ENCODE measurements at places on chromosomes 2 and 18.

- no peak for DNase-seq
These were observed 33.8 kb upstream of the TMEM247 start for GRCh38 chr2:46445556-46445955.

DNA sequence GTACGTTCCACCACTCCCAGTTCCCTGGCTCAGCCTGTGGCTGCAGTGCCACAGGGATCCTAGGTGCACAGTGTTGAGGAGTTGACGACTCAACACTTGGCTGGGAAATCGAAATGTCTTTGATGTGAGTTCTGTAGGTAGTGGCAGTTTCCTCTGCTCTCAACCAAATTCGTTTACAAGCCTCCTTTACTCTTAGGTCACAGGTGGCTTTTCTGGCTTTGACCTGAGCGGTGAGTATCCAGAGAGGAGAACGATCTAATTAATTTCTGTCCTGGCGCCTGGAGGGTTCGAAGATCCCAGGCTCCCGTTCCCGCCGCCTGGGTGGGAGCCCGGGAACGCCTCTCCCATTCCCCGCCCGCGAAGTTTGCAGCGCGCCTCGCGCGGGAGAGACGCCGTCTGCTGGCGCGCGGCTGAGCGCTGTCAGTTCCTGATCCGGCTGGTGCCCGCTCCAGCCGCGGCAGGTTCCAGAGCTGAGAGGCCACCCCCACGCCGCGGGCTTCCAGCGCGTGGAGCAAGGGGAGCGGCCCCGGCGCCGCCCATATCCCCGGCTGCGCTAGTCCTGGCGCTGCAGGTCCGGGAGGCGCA lies at the start of gene LAMA3:
TSS of gene LAMA3 (plus strand) at position 423 of the 585 bp plus-strand sequence. CDS start 231 bp downstream, outside the sequence.
- no peak for DNase-seq

GRCh38 chr2:159713631-159714246 lies 1.4 kb downstream of the MARCHF7 start:
- no peak for DNase-seq

DNA sequence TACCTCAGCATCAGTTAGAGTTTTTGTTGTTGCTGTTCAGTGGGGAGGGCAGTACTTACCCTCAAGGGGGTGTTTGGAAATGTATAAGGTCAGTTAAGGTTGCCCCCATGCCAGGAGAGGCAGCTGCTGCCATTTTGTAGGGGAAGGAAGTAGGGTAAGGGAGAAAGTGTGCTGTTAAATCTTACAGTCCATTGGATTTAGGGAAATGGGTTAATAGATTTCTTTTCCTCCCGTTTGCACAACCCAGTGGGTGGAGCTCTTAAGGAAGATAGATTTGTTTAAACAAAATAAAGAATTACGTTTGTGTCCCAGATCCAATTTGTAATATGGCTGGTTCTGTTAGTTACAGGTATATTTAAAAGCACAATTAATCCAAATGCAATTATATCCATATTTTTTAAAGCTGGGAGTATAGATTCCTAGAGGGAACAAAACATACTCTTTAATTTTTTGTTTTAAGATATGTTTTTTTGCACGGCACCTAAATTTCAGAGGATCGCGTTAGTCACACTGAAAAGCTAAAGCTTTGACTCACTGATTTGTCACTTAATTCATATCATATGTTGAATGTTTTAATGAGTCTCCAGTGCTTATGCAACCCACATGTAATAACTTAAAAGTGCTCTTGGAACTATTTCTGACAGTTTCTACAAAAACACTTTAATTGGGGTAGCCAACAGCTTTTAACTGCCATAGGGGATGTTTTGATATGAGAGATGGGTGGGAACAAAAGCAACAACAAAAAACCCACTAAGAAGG lies 9.0 kb upstream of the CWC22 start:
- no peak for DNase-seq

DNA sequence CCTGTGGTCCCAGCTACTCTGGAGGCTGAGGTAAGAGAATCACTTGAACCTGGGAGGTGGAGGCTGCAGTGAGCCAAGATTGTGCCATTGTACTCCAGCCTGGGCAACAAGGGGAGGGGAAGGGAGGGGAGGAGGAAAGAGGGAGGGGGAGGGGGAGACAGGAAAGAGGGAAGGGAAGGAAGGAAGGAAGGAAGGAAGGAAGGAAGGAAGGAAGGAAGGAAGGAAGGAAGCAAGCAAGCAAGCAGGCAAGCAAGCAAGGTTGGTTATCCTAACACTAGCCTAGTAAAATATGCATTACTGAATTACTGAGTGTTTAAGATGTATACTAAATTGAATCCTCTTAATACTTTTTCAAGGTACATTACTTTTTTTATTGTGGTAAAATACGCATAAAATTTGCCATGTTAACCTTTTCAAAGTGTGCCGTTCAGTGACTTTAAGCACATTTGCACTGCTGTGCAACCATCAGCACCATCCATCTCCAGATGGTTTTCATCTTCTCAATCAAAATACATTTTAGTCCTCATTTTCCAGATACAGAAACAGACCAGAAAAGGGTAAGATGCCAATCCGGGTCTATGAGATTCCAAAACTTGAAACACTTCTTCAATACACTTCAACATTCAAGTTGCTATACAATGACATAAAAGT lies 28.9 kb downstream of the NCKAP1 start:
- DNase-seq: no peak

GRCh38 chr2:17311771-17312511 lies 206.3 kb downstream of the RAD51AP2 start:
- DNase-seq: no peak

DNA sequence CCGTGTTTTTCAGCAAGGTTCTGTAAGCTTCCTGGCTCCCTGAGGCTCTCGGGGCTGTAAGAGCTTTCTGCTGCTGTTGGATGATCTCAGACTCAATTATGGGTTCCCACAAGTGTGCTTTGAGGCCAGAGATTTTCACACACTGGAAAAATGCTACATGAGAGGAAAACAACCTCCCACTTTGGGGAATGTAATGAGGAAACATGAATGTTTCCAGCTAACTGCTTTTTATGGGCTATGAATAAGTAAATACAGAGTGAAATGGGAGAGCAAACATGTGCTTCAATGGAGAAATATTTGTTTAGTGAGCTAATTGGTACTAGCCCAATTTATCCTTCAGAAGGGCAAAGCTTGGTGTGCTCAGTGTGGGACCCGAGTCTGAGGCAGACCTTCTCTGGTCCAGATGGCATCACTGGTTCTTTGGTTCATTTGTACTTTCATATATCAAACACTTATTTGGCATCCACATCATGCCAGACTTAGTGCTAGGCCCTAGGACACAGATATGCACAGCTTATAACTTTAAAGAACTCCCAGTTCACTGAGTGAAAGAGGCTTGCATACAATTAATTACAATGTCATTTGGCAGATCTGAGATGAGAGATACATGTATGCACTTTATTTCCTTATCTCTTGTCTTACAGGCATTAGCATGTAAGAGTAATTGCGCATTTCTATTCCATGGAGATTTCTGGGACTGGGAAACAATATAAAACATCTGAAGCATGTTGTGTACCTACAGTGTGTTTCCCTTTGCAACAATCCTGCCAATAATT lies 248.8 kb downstream of the RDH14 start:
- no peak for DNase-seq

- no peak for DNase-seq
These were observed 346.1 kb downstream of the CYP26B1 start for GRCh38 chr2:71801556-71801955.

DNA sequence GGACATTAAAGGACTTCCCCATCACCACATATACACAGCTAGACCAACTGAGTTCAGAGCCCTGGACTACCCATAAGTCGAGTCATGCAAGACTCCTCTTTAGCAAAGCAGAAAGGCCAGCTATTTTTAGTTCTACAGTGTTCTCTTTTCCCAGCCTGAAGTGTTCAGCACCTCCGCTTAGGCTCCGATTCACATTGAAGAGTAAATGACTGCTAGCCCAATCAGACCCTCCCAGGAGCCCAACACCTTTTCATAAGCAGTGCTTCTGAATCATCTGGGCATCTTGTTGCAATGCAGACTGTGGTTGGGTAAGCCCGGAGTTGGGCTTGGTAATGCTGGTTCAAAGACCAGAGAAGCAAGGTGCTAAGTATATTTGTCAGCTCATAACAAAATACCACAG lies 138.6 kb upstream of the MSH6 start:
- DNase-seq: no peak

DNA sequence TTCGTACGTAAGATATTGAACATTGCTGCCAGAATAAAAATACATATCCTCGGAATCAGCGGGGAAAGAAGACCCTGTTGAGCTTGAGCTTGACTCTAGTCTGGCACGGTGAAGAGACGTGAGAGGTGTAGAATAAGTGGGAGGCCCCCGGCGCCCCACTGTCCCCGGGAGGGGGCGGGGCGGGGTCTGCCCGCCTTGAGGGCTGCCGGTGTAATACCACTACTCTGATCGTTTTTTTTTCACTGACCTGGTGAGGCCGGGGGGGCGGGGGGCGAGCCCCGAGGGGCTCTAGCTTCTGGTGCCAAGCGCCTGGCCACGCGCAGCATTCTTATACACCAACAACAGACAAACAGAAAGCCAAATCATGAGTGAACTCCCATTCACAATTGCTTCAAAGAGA lies 324.0 kb upstream of the REG3G start:
- no peak for DNase-seq

- DNase-seq: no peak
These were observed 484 bp downstream of the AFF3 start for GRCh38 chr2:100141906-100142305.

GRCh38 chr2:57429831-57430230 lies 616.8 kb upstream of the VRK2 start:
- no peak for DNase-seq

DNA sequence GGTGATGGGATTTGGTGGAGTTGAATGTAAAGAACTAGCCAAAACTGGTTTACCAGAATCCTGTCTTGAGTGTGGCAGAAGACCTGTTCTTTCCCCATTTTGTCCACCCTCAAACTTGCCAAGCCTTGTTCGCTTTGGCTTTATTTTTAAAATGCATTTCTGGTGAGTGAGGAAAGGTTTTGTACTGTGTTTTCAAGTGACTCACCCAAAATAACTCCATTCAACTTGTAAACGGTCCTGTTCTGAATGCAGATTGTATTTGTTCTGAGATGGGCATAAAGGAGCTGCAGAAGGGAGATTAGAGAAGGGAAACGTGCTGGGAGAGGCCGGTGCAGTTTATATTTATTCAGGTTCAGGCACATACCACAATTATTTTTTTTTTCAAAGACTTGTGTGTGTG lies 5.3 kb upstream of the ITPRID2 start:
- DNase-seq: no peak

DNA sequence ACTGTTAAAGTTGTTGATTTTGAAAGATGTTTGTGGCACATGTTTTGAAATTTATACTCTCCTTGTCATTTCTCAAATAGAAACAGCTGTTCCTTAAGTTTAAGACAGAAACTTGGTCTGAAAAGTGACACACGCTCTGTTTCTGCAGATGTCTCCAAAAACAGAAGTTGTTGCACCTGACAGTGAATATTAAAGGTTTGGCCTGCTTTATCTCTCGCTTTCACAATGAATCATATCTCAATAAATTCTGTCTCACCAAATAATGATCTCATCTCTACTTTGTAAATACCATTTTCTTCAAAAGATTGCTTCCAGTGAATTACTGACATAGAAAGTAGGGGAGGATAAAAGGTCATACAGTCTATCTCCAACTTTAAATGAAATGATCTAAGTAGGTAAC lies 294.9 kb upstream of the SYT4 start:
- DNase-seq: no peak

- DNase-seq: no peak
These were observed 28.0 kb downstream of the KIF3C start for GRCh38 chr2:25954199-25954752.

- no peak for DNase-seq
These were observed 90.4 kb upstream of the LYPD1 start for GRCh38 chr2:132760405-132760804.

GRCh38 chr18:46369323-46369722 lies 265.1 kb downstream of the HAUS1 start:
- no peak for DNase-seq

Data from cortex of kidney (tissue), 1 donor.